ENCODE measurements at places on chromosomes 1 and 21.
A peak's percentile ranks its signal among the peaks of the same experiment; 100 is the strongest.

DNA sequence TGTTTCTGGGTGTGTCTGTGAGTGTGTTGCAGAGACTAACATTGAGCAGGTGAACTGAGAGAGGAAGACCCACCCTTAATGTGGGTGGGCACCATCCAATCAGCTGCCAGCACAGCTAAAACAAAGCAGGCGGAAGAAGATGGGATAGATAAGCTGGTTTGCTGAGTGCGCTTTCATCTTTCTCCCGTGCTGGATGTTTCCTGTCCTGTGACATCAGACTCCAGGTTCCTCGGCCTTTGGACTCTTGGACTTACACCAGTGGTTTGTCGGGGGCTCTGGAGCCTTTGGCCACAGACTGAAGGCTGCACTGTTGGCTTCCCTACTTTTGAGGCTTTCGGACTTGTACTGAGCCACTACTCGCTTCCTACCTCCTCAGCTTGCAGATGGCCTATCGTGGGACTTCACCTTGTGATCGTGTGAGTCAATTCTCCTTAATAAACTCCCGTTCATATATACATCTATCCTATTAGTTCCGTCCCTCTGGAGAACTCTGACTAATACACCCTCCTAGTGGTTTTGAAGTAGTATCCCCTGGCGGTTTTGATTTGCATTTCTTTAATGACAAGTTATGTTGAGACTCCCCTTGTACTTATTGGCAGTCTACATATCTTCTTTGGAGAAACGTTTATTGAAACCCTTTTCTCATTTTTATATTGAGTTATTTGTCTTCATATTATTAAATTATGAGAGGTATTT, 546.6 kb upstream of the TMPRSS15 start:
- DNase-seq: no peak

- DNase-seq: no peak
These were observed 2.2 kb downstream of the NUAK2 start for GRCh38 chr1:205319081-205320018.

DNA sequence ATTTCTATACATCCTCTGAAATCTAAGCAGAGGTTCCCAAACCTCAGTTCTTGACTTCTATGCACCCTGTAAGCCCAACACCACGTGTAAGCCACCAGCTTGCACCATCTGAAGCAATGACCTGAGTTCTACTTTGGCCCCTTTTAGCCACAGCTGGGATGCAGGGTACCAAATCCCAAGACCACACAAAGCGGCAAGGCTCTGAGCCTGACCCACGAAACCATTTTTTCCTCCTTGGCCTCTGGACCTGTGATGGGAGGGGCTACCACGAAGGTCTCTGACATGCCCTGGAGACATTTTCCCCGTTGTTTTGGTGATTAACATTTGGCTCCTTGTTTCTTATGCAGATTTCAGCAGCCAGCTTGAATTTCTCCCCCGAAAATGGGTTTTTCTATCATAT, 38.8 kb downstream of the STXBP3 start:
- no peak for DNase-seq

DNA sequence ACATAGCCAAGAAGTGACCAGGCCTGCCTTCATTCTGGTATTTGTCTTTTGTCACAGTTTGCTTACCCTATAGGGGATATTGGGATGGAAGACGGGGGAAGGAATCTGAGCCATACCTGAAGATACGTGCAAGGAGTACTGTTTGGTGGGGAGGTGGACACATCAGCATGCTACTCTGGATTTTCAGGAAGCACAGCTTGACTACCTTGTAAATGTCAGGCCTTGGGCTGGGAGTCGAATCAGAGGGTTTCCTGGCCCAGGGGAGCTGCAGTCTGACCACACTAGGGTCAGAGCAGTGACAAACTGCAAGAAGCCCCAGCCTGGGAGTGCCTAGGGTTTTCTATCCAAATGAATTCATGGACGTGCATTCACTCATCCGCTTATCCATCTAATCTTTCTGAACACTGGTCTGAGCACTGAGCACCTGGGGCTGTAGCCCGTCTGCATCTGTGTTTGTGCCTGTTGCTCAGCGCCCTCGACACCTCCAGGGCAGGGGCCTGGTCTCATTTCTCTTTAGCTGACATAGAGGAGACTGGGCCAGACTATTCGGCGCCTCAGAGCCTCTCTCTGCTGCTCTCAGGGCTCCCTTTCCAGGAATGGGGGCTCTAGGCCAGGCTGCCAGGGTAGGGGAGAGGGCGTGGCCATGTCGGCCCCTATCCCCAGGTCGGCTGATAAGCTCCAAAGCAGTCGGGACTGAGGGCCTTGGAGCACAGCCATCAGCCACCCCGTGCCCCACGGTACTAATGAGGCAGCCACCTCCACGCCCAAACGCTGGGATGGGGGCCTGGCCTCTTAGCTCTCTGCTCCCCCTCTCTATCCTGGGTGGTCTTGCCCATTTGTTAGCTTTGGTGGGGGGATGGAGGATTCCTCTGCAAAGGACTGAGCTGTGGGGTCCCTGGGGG, 47.0 kb upstream of the SLC2A1 start:
- peak; percentile 8 for DNase-seq

DNA sequence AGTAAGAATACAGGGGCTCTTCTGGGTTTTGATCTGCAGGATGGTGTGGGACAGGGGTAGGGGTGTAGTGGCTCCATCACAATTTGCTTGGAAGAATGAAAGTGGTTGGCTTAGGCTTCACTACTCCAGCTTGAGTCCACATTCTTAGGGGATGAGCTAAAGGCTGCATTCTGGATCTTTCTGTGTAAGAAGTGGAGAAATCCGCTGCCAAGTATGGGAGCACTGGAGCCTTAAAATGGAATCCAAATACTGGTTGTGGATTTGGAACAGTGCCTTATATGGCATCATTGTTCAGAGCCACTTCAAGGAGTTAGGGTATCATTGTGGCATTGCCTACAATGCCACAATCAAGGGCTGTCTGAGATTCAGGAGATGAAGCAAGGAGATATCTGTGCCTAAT, 187.1 kb downstream of the LMO4 start:
- DNase-seq: no peak
